ENCODE measurements at places on chromosomes 7 and 10. TPM values are rescaled to one million over a fixed set of nuclear protein-coding genes. Genes with fewer than 3 reads are reported as not detected.

The CHST15 gene
- 22.8 TPM for total RNA-seq

- DNase-seq = no peak
These were observed 15.4 kb downstream of the CFAP46 start for GRCh38 chr10:132926777-132927650.

DNA sequence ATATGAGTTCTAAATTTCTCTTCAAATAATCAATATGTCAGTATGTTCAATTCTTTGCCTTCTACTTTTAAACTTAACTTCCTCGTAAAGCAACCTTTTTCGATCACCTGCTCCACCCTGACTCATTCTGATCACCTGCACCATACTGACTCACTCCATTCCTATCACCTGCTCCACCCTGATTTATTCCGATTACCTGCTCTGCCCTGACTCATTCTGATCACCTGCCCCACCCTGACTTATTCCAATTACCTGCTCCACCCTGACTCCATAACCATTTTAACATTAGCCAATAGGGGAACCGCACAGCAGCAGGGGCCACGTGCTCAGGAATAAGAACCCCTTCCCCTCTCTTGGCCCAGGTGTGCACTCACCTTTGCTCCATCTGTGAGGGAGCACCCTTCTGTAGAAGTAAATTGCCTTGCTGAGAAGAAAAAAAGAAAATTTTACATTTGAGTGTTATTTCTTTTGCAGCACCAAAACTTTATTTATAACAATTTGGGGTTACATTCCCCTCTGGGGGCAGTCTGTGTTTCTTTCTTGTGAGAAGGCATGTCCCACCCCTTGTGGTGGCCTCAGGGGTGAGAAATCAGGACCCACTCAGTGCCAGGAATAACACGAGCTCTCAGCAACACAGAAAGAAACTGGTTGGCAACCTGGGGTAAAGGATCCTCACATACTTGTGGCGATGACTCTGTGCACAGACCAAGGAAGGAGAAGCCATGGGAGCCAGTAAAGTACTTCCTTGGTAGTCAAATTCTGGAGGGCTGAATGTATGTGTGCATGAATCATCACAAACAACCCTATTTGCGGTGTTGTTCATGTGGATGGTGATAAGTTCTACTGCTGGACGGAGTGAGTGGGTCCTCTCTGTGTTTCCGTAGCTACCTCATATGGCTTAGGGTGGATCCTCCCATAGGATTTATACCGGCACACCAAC lies 29.4 kb upstream of the PPP1R9A start:
- no peak for DNase-seq

DNA sequence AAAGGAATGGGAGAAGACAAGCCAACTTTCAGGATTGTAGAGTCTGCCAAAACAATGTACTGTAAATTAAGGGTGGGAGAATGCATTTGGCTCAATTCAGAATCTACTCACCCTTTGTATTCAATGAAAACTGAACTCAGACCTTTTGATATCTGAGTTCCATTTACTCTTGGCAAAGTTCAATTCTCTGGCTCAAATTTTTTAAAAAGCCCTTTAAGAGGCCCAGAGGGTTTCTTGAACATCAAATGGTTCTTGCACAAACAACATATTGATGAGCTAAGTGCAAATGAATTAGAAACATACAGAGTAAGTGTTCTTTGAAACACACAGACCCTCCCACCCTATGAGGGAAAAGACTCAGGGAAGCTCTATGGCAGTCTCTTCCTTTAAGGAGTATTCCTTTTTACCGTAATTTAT lies 5.2 kb upstream of the XPNPEP1 start:
- DNase-seq = peak; percentile 41

DNA sequence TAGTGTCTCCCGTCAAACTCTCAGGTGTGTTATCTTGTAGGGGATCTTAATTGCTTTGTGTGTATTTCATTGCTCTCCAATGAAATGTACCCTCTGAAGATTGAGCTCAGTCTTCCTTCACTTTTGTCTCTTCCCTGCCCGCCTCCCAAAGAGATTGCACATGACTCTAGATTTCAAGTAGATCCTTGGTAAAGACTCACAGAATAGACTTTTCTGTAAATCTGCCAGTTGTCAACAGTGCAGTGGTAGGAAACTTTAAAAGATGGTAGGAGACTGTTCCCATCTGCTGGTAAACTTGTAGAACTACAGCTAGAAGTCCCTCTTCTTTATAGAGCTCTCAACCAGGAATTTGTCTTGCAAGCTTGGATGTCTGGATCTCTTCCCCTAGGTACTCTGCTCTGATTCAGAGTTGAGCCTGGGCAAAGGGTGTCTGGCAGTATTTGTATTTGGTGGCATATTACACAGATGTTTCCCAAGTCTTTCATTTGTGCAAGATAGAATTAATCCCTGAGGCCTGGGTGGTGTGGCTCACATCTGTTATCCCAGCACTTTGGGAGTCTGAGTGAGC lies 9.6 kb downstream of the CCL26 start:
- DNase-seq = peak; percentile 93

The NOS3 gene
- not detected for total RNA-seq
